ENCODE measurements at places on chromosomes 16 and 17.
A peak's percentile ranks its signal among the peaks of the same experiment; 100 is the strongest.

DNA sequence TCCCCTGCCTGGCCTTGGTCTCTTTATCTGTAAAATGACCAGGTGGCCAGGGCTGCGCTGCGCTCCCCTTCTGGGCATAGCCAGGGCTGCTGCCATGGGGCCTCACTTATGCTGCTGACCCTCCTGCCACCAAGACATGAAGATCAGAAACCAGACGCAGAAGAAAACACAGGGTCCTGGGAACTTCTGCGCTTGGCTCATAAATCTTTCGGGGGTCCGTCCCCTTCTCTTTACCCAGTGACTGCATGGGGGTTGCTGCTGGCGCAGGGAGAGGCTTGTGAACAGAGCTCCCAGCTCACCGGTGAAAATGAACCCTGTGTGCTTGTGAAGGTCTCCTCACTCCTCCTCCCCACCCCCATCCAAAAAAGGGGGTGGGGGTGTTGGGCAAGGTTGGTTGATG, 5.7 kb upstream of the FOXL1 start:
- DNase-seq = no peak

- no peak for DNase-seq
Measured at GRCh38 chr16:83717308-83717707, 90.5 kb upstream of the HSBP1 start.

- DNase-seq = no peak
Measured at GRCh38 chr16:51030516-51030915, 120.6 kb downstream of the SALL1 start.

- DNase-seq = no peak
Measured at GRCh38 chr16:10949424-10949970, 5.1 kb downstream of the CLEC16A start.

GRCh38 chr16:27769561-27770255, 219.8 kb downstream of the KATNIP start:
- DNase-seq = no peak

DNA sequence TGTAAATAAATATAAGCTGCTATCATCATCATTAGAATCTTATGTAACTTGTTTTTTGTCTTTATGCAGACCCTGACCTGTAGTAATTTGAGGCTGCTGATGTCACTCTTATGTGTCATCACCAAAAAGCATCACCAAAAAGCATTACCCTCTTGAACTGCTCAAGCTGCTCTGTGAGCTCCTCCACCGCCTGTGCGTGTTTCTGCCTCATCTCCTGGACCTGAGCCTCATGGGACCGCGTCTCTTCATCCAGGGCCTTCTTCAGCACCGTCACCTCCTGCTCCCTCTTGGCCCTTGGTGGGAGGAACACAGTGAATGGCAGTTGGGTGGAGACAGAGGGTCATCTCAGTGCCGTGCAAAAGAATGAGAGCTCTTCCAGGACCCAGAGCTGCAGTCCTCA, 82.4 kb downstream of the NDE1 start:
- no peak for DNase-seq

- no peak for DNase-seq
Measured at GRCh38 chr17:7916385-7916682, 245 bp upstream of the RNF227 start.

DNA sequence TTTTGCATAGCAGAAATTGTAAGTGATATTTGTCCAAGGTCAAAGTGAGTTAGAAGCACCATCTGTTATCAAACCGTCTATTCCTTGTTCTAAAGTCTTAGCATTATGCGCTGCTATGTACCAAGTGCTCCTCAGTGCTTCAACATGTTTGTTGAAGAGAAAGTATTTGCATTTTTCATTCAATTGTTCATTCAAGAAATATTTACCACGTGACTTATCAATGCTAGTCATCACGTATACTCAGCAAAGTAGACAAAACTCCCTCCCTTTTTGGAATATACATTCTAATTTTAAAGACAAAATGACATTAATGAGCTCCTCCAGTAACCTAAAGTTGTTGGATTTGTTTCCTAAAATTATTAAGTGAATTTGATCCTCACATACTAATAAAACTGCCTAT, 388.0 kb upstream of the CDH8 start:
- DNase-seq = no peak

DNA sequence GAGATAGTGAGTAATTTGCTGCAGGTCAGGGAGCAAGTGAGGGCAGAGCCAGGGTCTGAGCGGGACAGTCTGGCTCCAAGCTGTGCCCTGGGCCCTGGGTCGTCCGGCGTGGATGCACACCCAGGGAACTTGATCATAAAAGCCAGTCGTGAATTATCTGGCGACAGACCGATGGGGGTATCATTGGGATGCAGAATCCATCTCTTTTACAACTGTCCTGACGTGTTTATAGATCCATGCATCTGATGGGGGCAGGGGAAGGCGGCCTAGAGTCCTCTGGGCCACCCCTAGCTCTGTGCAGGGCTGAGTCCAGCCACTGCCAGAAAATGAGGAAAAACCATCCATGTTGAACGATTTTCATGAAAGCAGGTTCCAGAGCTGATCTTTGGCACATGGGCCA, 332.8 kb downstream of the C16orf95 start:
- no peak for DNase-seq

- peak; percentile 57 for DNase-seq
Measured at GRCh38 chr17:69607162-69607834, 192.8 kb downstream of the MAP2K6 start.

- no peak for DNase-seq
Measured at GRCh38 chr17:17453088-17453487, 23.7 kb upstream of the MED9 start.

DNA sequence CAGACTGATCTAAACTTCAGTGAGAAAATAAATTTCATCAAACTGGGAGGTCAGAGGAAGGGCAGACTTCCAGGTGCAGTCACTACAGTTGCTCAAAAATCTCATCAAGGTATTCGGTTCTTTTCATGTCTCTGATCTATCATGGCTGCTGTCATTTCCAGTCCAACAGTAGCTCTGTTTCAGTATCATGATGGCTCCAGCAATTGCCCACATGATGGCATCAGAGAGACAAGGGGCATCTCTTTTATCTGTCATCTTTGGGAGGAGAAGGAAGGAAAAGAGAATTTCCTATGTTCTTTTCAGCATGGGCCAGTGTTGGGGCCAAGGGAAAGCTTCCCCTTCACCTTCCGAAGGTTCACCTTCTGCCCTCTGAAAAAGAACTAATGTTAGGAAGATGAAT, 504.9 kb upstream of the HSBP1 start:
- DNase-seq = no peak

DNA sequence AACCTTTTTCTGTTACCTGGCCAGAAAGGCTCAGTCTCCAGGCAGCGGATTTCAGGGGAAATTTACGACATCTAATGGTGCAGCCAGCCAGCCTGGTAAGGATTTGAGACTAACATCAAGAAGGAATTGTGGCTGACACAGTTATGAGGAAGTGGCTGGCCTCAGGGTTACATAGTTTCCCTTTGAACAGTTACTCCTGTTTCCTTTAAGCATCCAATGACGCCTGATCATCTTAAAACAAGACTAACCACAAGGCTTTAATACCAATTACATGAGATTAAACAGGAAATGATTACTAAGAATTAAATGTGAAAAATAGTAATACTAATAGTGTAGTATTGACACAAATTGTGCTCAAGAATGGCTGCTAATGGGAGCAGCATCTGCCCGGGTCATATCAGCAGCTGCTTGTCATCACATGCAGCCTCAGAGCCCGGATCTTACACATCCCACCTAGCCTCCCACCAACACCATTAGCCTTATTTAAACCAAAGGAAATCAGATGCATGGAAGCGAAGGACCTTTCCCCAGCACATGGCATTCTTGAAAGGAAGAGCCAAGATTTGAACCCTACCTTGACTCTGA, 431.8 kb downstream of the PMP22 start:
- peak; percentile 72 for DNase-seq

- no peak for DNase-seq
Measured at GRCh38 chr17:45577571-45578279, 87.2 kb upstream of the PLEKHM1 start.

- DNase-seq = no peak
Measured at GRCh38 chr16:85730186-85730465, 20.8 kb downstream of the C16orf74 start.

- DNase-seq = peak; percentile 88
Measured at GRCh38 chr17:63035271-63035670, 69.2 kb downstream of the TANC2 start.

DNA sequence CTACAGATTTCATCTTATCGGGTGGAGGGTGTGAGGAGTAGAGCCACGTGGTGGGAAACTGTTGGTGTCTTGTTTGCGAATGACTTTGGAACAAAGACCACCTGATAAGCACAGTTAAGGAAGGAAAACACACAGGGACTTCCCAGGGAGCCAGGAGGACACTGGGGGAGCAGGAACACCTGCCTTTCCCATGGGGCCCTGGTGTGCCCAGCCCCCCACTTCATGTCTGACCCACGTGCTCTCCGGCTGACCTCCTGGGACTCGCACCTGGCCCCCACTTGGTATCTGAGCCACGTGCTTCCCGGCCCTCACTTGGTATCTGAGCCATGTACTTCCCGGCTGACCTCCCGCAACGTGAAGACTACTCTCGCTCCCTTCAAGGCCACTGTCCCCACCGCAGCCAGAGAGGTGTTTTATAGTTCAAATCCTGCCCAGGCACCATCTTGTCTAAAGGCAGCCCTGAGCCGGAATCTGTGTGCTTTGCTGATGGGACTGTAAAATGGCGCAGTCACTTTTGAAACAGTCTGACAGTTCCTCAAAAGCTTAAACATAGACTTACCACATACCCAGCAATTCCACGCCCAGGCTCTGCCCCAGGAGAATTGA, 5.4 kb upstream of the CSNK1D start:
- DNase-seq = no peak

DNA sequence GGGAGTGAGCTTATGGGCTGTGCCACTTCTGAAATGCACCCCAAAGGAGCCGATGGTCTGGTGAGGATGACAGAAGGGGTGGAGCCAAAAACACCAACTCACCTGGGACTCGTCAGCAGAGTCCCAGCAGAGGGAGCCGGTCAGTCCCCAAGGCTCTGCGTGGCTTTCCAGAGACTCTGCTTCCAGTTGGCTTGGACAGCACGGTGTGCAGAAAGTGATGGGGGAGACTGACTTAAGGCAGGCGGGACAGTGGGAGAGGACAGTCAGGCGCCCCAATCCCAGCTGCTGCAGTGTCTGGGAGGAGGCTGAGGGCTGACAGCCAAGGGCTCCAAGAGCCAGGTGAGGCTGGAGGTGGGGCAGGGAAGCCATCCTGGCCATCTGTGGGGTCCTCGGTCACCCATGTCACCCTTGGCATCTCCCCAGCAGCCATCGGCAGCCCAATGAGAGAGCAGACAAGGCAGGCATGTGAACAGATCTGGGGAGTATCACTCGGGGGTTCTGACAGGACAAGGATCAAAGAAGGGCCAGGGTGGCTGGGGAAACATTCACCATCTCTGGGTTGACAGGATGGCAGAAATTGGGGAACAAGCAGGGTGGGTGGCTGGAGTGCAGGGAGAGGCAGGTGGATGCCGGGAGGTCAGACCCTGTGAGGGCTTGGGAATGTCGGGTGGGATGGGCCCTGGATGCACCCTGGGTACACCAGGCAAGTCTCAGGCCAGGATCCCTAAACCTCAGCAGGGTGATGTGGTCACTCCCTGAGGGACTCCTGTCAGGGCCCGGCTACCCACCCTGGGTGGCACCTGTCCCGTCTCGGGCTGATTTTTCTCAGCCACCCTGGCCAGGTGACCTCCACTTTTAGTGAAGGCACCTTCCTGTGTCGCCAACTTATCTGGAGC, 8.9 kb upstream of the KRTAP17-1 start:
- no peak for DNase-seq

DNA sequence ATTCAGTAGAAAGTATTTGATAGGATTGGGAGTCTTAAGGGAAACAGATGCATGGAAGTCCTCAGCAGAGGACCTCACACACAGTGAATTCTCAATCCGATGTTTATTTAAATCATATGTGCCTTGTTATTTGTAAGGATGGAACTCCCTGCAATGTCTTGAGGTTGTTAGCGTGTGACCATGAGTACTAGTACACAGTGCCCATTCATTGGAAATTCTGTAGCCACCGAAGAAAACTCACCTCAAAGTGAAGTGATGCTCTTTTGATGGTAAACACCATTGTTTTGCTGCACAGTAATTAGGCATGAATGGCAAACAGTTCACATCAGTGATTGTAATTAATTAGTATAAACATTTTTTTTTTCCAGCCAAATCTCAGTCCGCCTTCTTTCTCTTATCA, 173.6 kb downstream of the MSI2 start:
- DNase-seq = no peak
